Left cardiac atrium (tissue), 4 donors: ENCODE measurements at places on chromosomes 1 and 21.

- no peak for DNase-seq
Observed at GRCh38 chr1:211609120-211610024, 30.4 kb upstream of the SLC30A1 start.

DNA sequence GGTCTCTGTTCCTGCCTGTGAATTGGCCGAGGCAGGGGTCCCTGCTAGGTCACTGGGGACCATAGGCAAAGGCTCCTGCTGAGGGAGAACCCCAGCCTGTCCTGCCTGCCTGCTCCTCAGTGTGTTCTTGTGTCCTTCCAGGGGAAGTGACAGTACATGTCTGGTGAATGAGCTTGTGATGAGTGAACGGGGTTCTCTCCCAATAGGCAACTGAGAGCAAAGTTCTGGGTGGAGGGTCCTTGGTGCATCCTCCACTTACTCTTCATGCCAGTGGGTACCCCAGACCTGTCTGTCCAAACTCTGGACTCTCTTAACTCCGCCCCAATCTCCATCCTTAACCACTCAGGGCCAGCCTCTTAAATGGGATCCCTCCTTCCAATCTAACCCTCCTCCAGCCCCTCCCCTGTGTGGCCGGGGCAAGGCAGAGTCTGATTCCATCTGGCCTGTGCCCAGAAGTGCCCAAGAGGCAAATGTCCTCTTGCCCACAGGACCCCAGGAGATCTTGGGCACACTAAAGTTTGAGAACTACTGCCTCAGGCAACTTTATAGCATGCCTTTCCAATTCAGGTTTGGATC lies 2.0 kb downstream of the XKR8 start:
- no peak for DNase-seq

GRCh38 chr1:115184260-115184950 lies 95.1 kb upstream of the TSPAN2 start:
- peak; percentile 23 for DNase-seq

DNA sequence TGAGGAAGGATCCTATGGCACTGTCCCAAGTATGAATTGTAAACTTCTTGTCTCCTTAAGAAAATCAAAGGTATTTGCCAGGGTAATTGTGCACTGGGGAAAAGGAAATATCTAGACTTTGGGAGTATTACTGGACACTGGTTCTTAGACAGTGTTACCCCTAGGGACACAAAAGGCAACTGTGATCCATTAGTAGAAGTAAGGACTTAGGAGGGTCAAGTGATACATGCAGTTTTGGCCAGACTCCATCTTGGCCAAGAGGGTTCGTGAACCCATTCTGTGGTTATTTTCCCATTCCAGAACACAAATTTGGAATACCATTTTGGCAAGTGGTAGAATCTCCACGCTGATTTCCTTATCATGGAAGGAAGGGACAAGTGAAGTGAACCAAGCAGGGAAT lies 98.1 kb downstream of the TM2D1 start:
- DNase-seq: peak; percentile 40

DNA sequence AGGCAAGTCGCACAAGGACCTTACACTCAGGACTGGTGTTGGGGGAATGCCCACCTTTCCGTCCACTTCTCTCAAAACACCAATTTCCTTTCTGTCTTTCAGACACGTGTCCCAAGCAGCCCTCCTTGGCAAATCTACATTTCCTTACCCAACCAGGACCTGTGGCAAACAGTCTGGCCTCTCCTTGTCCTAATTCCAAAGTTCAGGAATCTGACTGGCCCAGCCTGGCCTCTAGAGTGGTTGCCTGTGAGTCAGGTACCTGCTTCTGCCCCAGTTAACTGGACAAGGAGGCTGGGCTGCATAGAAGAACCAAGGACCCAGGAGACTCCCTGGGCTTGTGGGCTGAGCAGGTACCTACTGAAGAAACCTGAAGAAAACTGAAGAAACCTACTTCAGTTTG lies 34.3 kb upstream of the CITED4 start:
- no peak for DNase-seq

GRCh38 chr1:33713058-33713877 lies 150.6 kb upstream of the HMGB4 start:
- DNase-seq: no peak

- no peak for DNase-seq
Observed at GRCh38 chr1:78980511-78980910, 26.0 kb downstream of the ADGRL4 start.

DNA sequence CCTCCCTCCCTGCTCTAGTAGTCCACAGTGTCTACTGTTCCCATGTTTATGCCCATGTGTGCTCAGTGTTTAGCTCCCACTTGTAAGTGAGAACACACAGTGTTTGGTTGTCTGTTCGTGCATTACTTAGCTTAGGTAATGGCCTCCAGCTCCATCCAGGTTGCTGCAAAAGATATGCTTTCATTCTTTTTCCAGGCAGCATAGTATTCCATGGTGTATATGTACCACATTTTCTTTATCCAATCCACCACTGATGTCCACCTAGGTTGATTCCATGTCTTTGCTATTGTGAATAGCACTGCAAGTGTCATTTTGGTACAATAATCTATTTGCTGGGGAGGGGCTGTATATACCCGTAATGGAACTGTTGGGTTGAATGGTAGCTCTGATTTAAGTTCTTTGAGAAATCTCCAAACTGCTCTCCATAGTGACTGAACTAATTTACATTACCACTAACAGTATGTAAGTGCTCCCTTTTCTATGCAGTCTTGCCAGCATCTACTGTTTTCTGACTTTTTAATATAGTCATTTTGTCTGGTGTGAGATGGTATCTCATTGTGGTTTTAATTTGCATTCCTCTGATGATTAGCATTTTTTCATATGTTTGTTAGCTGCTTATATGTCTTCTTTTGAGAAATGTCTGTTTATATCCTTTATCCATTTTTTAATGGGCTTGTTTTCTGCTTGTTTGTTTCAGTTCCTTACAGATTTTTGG lies 191.9 kb upstream of the DMRTA2 start:
- no peak for DNase-seq

- no peak for DNase-seq
Observed at GRCh38 chr1:168161459-168161858, 17.3 kb upstream of the TIPRL start.

GRCh38 chr21:42518215-42518614 lies 4.6 kb downstream of the SLC37A1 start:
- no peak for DNase-seq

GRCh38 chr1:168483539-168483938 lies 60.3 kb downstream of the XCL2 start:
- no peak for DNase-seq

GRCh38 chr1:27575840-27576331 lies 28.1 kb downstream of the AHDC1 start:
- peak; percentile 84 for DNase-seq

- DNase-seq: no peak
Observed at GRCh38 chr1:4379451-4380175, 274.8 kb upstream of the AJAP1 start.

DNA sequence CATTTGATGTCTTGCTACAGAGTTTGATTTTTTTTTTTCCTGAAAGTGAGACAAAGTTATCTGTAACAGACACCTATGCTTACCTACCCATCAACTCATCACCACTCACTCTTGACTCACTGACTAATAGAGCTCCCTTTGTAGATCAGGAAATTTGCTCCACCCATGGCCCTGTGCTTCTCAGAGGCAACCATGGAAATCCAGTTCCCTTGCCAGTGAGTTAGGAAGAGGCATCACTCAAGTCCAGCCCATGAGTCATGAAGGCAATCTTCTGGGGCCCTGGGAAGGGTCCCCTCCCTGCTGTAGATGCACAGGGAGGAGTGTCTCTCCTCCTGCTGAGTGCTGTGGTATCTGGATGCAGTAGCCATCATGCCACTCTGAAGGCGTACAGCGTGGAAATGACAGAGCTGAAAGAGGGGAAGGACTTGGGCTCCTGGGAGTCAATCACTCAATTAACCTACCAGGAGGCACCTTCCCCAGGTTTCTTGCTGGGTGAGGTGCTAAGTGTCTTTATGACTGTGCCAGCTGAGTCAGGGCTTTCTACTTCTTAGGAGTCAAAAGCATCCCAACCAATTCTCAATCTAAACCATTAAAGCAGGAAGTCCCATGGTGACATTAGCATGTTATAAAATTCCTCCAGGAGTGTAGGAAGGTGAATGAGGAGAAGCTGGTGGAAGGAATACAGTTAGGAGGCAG lies 56.1 kb downstream of the DNTTIP2 start:
- no peak for DNase-seq

GRCh38 chr1:25706146-25707089 lies 89.8 kb downstream of the MAN1C1 start:
- DNase-seq: no peak

DNA sequence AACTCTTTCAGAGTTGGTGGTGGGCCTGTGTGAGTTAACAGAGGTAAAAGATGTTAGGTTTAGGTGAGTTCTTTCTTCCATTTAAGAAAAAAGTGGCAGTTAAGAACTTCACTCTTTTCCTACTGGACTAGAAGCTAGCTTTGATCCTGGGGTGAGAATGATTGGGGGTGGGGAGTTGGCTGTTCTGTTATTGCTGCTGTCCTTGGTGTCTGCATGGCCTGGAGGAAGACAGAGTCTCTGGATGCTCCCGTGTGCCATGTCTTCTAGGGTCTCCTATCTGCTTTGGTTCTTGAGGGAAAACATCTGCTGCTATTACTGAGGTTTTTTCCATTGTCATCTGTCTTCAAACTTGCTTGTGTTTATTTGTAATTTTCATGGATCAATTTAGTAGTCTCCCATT lies 275.7 kb downstream of the HLX start:
- no peak for DNase-seq

GRCh38 chr1:48469616-48470480 lies 2.2 kb downstream of the SPATA6 start:
- DNase-seq: peak; percentile 62

DNA sequence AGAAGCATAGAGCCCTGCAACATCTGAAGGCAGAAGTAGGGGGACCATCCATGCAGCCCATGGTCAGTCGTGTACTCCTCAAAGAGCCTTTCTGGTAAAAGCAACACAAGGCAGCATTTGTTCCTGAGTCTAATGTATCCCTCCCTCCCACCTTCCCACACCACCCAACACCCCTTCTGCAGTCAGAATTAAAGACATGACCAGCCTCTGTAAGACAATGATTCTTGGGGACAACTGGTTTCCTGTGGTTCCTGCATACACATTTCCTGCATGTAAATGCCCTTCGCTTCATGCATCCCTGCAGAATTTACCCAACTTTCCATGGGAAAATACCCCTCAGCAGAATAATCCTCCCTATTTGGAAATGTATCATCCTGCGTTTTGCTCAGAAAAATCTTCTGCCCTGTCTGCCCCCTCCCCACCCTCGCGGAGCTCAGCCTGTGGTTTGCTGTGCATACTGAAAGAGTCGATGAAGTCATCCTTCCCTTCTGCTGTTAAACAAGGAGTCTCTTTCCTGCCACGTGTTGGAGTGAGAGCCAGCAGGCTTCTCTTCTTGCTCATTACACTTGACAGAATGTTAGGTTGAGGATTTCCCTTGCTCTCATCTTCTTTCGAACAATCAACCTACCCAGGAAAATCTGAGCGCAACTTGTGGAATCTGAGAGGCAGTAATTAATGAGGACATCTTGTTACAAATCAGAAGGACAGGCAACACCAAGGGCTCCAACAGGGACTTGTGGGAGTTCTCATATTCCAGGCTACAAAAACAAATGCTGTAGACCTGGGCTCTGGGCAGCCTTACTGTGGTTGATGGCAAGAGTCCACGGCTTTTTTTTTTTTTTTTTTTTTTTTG lies 4.7 kb downstream of the TNN start:
- peak; percentile 32 for DNase-seq

DNA sequence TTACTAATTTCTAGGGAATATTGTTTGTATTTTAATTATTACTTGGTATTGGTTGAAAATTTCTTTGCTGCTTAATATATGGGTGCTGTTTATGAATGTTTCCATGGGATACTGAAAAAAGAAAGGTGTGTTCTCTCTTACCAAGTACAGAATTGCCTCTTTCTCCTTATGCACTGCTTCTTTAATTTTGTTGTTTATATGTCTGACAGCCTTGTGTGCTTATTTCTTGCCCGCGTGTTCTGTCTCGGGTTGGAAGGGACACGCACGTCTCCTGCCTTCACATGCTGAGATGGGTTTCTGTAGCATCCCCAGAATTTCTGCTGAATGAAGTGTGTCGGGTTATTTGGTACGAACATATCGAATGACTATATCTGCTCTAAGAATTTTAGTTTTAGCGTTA lies 51.1 kb downstream of the AGPAT3 start:
- no peak for DNase-seq

- no peak for DNase-seq
Observed at GRCh38 chr1:218971156-218971555, 202.5 kb upstream of the LYPLAL1 start.

DNA sequence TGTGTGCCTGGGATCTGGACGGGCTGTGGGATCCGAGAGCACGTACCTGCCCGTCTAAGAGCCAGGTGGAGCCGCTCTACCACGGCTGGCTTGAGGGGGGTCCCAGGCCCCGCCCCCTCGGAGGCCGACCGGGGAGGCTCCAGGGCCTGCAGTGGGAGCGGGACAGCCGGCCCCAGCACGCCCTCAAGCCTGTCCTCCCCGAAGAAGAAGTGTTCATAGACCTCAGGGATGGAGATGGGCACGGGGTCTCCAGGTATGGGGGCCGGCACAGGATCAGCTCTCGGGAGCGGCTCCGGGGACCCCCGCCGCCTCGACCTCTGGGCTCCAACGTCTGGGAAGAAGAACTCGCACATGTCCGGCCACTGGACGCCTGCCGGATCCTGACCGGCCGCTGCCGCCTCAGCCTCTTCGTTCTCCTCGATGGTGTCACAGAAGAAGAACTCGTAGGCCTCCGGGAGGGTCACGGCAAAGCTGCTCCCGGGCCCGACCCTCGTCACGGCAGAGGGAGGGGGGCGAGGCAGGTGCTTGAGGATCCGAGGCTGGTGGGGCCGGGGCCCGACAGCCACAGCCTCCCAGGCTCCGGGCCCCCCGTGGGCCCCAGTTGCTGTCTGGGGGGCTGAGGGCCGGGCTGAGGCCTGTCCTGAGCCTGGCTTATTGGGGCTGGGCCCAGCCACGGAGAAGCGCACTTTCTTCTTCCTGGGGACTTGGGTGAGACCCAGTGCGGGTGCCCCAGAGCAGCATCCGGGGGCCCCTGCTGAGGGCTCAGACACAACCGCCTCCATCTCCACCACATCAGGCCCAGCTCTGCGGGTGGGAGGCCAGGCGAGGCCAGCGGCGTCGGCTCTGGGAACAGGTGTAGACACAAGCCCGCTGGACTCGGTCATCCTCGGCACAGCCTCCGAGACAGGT lies 2.8 kb downstream of the PERM1 start:
- no peak for DNase-seq

DNA sequence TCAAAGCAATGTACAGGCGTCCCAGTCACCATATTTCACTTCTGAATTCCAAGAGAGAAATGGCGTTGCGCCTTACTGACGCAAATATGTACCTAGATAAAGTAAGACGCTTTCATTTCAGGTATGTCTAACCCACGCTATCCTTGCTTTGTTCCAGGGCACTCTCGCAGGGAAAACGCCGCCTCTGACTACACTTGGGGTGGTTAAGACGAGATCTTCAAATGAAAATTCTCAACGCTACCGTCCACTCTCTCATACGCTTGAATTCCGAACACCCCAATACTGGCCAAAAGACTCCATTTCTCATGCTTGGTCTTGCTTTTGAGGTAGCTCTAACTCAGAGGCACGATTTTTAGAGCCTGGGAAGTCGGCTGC lies 736 bp upstream of the ZMPSTE24 start:
- DNase-seq: peak; percentile 24

- no peak for DNase-seq
Observed at GRCh38 chr1:105544475-105544874, 1512.0 kb upstream of the PRMT6 start.

- no peak for DNase-seq
Observed at GRCh38 chr1:116794804-116795481, 40.7 kb downstream of the CD2 start.

GRCh38 chr1:86823386-86823785 lies 90.5 kb downstream of the SELENOF start:
- DNase-seq: no peak
